Neural crest cell (in vitro differentiated cells): ENCODE measurements at places on chromosomes 16 and 17. TPM values are rescaled to one million over a fixed set of nuclear protein-coding genes. Genes with fewer than 3 reads are reported as not detected.
A peak's percentile ranks its signal among the peaks of the same experiment; 100 is the strongest.

The RPS2 gene
- total RNA-seq, result 3,479 and 3,508 TPM in 2 replicates

- no peak for DNase-seq
- no peak overlapping the region for H3K27ac ChIP-seq
- no peak overlapping the region for H3K4me3 ChIP-seq
- peaks cover 52% of the 10 kb centered on the region for H3K27me3 ChIP-seq
- peaks cover 26% of the 10 kb centered on the region for H3K4me1 ChIP-seq
- no peaks in the 10 kb centered on the region for H3K36me3 ChIP-seq
These were observed 17.8 kb downstream of the HNF1B start for GRCh38 chr17:37726891-37727675.

The RCVRN gene
- total RNA-seq, result 0.09 and 0.35 TPM in 2 replicates

The PDK2 gene
- total RNA-seq, result 21.6 and 24.6 TPM in 2 replicates

GRCh38 chr17:4417129-4417667, 16.5 kb upstream of the SPNS3 start:
- no peak overlapping the region for H3K4me3 ChIP-seq
- peaks cover 3% of the 10 kb centered on the region for H3K4me1 ChIP-seq
- H3K27ac ChIP-seq, result peak overlapping the region; percentile 8
- no peaks in the 10 kb centered on the region for H3K27me3 ChIP-seq
- no peak for DNase-seq
- H3K36me3 ChIP-seq, result no peaks in the 10 kb centered on the region

The SP2 gene
- total RNA-seq, result 22.4 and 23.2 TPM in 2 replicates

The CTRL gene
- total RNA-seq, result 2.5 and 3.0 TPM in 2 replicates

The SLC6A4 gene
- not detected in 2 replicates for total RNA-seq

DNA sequence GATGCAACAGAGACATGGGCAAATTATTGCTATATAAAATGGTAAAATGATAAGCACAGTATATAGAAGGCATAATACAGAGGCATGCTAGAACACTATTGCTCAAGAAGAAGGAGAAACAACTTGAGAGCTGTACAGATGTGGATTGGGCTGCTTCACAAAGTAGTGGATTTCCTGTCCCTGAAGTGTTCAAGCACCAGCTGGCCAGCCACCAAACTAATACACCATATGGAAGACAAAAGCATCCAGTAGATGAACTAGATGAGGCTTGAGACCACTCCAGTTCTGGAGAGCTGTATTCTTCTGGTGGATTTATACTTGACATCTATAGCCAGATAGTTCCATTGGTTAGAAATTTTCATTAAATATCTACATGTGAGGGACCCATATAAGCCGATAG, 134.1 kb upstream of the GNAO1 start:
- H3K27ac ChIP-seq, result peak overlapping the region; percentile 38
- DNase-seq, result no peak
- peaks cover 23% of the 10 kb centered on the region for H3K27me3 ChIP-seq
- H3K4me3 ChIP-seq, result no peak overlapping the region

DNA sequence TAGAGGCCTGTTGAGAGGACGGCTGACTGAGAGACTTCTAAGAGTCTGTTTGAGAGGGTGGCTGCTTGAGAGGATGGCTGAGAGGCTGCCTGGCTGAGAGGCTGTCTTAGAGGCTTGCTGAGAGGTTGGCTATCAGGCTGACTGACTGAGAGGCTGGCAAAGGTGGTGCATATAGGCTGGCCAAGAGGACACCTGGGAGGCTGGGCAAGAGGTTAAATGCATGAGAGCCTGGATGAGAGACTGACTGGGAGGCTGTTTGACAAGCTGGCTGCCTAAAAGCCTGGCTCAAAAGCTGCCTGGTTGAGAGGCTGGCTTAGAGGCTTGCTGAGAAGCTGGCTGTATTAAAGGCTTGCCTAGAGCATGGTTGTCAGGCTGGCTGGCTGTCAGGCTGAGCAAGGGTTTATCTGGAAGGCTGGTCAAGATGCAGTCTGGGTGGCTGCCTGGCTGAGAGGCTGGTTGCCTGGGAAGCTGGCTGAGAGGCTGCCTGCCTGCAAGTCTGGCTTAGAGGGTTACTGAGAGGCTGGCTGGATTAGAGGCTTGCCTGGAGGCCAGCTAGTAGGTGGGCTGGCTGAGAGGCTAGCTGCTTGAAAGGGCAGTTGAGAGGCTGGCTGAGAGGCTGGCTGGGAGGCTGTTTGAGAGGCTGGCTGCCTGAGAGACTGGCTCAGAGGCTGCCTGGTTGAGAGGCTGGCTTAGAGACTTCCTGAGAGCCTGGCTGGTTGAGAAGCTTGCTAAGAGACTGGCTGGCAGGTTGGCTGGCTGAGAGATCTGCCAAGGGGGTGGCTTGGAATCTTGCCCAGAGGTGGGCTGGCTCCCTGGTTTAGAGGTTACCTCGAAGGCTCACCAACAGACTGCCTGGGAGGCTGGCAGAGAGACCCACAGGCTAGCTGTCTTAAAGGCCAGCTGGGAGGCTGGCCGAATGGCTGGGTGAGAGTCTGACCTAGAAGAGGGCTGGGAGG, 38.3 kb upstream of the ACSM2B start:
- peaks cover 78% of the 10 kb centered on the region for H3K27me3 ChIP-seq
- no peak for DNase-seq
- peak overlapping the region; percentile 90 for H3K27ac ChIP-seq
- H3K4me1 ChIP-seq, result no peaks in the 10 kb centered on the region
- no peaks in the 10 kb centered on the region for H3K36me3 ChIP-seq
- H3K4me3 ChIP-seq, result no peak overlapping the region

The ABCC11 gene
- total RNA-seq, result 0.09 and 0.20 TPM in 2 replicates

The CACNG4 gene
- 38.4 and 38.9 TPM in 2 replicates for total RNA-seq

GRCh38 chr17:15998031-15998562, 1.4 kb downstream of the ZSWIM7 start:
- no peak overlapping the region for H3K27ac ChIP-seq
- peaks cover 25% of the 10 kb centered on the region for H3K36me3 ChIP-seq
- peak overlapping the region; percentile 93 for H3K4me3 ChIP-seq
- peaks cover 29% of the 10 kb centered on the region for H3K4me1 ChIP-seq
- DNase-seq, result no peak

DNA sequence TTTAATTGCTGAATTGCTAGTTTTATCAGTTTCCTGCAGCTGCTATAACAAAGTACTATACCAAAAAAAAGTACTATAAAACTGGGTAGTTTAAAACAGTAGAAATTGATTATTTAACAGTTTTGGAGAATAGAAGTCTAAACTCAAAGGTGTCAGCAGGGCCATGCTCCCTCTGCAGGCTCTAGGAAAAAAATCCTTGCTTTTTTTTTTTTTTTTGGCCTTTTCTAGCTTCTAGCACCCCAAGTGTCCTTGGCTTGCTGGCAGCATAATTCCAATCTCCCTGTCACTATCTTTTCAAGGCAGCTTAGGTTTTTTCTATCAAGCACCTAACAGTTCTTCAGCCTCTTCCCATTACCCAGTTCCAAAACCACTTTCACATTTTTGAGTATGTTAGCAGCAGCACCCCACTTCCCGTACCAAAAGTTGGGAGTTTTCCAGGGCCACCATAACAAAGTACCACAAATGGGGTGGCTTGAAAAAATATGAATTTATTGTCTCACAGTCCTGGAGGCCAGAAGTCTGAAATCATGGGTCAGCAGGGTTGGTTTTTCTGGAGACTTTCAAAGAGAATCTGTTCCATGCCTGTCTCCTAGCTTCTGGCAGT, 37.4 kb downstream of the BPTF start:
- DNase-seq, result no peak
- no peak overlapping the region for H3K27ac ChIP-seq
- H3K27me3 ChIP-seq, result no peaks in the 10 kb centered on the region
- peaks cover 11% of the 10 kb centered on the region for H3K4me1 ChIP-seq

The GPR139 gene
- not detected in 2 replicates for total RNA-seq

The PNMT gene
- total RNA-seq, result 0.84 and 0.86 TPM in 2 replicates

DNA sequence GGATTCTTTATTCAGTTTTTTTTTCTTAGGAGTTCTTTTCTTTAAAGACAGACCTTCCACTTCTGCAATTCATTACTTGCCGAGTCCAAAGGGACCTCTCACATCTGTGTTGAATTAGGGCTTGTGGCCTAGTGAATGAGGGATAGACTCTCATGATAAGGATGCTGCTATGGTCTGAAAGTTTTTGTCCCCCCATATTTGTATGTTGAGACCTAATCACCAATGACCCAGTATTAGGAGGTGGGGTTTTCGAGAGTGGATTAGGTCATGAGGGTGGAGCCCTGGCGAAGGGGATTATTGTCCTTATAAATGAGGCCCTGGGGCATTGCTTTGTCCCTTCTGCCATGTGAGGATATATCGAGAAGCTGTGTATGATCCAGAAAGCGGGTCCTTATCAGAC, 9.5 kb downstream of the KRT12 start:
- no peak overlapping the region for H3K27ac ChIP-seq
- no peak overlapping the region for H3K4me3 ChIP-seq
- no peak for DNase-seq
- H3K4me1 ChIP-seq, result no peaks in the 10 kb centered on the region
- H3K36me3 ChIP-seq, result no peaks in the 10 kb centered on the region

DNA sequence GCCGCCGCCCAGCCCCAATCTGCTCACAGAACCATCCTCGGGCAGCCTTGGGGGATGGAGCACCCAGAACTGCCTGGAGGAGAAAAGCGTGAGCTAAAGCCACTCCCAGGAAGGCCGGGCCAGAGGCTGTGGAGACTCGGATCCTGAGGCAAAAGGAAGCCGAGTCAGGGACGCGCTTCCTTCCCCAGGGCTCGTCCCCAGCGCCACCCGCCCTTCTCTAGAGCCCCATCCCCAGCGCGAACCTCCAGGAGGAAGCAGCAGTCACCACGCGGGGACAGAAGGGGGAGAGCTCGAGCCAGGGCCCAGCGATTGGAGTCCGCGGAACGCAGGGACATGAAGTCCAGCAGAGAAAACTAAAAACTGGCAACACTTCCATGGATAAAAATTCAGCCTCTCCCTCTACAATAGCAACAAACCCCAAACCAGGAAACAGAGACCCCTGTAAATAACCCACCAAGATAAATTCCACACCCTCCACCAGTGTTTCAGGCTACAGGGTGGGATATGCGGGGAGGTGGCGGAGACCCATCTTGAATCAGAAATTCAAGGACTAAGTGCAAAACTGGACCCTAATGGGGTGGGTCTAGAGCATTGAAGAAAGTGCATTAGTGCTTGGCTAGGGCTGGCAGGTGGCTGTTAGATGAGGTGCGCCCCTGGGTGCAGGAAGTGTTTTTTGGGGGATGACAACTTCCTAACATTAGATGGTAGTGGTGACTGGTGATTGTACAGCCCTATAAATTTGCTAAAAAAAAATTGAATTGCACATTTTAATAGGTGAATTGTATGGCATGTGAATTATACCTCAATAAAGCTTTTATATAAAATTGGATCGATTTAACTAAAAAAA, 116.1 kb upstream of the METRNL start:
- H3K4me3 ChIP-seq, result peak overlapping the region; percentile 34
- H3K4me1 ChIP-seq, result peaks cover 7% of the 10 kb centered on the region
- no peak overlapping the region for H3K27ac ChIP-seq
- peak; percentile 71 for DNase-seq

GRCh38 chr16:84673561-84673960, 25.2 kb downstream of the KLHL36 start:
- H3K4me3 ChIP-seq, result no peak overlapping the region
- peaks cover 8% of the 10 kb centered on the region for H3K4me1 ChIP-seq
- H3K27ac ChIP-seq, result no peak overlapping the region

GRCh38 chr17:43694081-43694870, 32.6 kb upstream of the MEOX1 start:
- no peaks in the 10 kb centered on the region for H3K36me3 ChIP-seq
- peaks cover 27% of the 10 kb centered on the region for H3K4me1 ChIP-seq
- peak; percentile 84 for DNase-seq
- H3K27me3 ChIP-seq, result no peaks in the 10 kb centered on the region
- H3K4me3 ChIP-seq, result peak overlapping the region; percentile 1

DNA sequence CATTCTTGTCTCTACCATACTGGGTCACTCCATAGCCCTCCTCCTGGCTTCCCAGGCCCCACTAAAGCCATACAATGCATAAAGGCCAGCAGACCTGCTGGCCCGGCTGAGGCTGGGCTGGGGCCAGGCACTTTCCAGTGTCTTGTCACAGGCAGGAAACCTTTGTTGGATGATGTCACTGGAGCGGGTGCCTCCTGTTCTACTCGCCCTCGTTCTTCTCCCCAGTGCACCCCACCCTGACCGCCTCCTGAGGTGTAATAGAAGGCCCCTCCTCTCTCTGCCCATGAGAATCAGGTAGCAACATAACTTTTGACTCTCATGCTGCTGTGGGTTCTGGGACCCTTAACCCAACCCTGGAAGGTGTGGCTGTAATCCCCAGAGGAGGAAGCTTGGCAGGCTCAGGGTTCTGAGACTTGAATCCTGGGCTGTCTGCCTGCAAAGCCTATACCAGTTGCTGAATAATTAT, 54.2 kb upstream of the IL34 start:
- H3K27ac ChIP-seq, result no peak overlapping the region
- peaks cover 5% of the 10 kb centered on the region for H3K4me1 ChIP-seq
- no peaks in the 10 kb centered on the region for H3K36me3 ChIP-seq
- H3K4me3 ChIP-seq, result no peak overlapping the region
- no peaks in the 10 kb centered on the region for H3K27me3 ChIP-seq

The GRIN2C gene
- total RNA-seq, result 0.02 and 0.07 TPM in 2 replicates
